Choroid plexus epithelial cell (primary cell): ENCODE measurements at places on chromosomes 2 and 18.

GRCh38 chr2:23677836-23678235, 249.1 kb downstream of the ATAD2B start:
- DNase-seq = no peak

GRCh38 chr2:229335877-229336346, 64.8 kb upstream of the PID1 start:
- DNase-seq = no peak

GRCh38 chr2:118095610-118096009, 7.3 kb downstream of the INSIG2 start:
- peak; percentile 65 for DNase-seq

- peak; percentile 66 for DNase-seq
Measured at GRCh38 chr2:181573140-181573736, 83.7 kb downstream of the CERKL start.

DNA sequence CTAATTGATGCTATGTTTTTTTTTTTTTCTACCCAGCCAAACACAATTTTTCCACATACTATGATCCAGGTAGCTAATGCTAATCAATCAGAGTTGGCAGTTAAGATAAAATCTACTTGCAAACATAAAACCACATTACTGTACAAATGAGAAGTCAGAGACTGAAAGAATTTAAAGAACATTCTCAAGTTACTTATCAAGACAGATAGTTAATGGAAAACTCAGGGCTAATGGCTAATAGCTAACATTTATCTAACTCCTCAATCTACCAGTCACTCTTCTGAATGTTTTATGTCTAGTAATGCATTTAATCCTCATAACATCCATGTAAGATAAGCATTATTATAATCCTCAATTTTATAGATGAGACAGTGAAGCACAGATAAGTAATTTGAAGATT, 537.6 kb upstream of the SETBP1 start:
- DNase-seq = no peak
